ENCODE measurements at places on chromosomes 5 and 9.

DNA sequence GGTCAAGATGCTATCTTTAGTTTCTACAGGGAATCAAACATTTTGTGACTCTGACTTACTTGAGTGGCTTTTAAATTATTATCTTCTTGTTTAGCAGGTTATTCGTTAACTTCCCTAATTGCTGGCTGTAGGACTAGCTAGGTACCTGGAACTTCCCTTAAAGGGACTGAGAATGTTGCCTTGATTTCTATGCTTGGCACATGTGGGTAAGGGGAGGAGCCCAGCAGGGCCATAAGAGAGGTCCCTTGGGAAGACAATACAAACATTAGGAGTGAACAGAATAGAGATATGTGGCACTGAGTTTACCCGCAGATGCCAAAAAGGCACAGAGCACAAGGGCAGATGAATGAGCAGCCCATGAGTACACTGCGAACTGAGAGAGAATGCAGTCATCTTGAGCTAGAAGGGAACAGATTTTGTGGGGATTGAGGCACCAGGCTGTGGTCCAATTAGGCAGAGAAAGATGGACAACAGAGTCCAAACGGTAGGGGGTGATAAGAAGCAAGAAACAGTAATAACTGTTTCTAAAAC lies 9.8 kb downstream of the CKMT2 start:
- DNase-seq, result no peak

DNA sequence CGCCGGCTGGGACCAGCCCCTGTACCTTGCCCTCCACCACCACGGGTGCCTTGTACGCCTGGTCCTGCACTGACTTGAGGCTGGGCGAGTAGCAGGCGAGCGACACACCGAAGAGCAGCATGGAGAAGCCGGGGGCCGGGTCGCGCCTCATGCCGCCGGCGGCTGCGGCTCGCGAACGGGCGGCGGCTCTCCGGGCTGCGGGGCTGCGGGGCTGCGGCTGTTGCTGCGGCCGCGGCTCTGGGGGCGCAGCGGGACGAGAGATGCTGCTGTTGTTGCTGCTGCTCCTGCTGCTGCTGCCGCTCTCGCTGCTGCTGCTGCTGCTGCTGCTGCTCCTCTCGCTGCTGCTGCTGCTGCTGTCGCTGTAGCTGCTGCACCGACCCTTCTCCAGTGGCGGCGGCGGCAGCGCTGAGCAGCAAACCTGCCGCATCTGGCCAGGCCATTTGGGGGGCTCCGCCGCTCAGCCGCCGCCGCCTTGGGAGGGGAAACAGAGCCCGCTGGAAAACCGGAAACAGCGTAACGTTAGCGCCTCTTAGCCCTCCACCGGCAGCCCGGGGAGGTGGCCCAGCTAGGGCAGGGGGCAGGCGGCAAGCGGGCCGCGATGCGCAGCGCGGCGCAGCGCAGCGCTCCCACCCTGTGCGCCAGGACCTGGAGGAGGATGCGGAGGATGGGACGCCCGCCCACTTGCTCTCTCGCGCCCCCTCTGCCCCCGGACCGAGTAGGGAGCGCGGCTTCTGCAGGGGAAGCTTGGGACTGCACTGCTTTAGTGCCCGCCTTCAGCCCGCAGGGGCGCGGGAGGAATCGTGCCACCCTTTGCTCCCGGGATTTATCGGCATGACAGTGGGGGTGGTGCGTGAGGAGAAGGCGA lies at the start of gene NRG2:
TSS of gene NRG2 (minus strand) at position 657 of the 865 bp plus-strand sequence.
- DNase-seq, result no peak

DNA sequence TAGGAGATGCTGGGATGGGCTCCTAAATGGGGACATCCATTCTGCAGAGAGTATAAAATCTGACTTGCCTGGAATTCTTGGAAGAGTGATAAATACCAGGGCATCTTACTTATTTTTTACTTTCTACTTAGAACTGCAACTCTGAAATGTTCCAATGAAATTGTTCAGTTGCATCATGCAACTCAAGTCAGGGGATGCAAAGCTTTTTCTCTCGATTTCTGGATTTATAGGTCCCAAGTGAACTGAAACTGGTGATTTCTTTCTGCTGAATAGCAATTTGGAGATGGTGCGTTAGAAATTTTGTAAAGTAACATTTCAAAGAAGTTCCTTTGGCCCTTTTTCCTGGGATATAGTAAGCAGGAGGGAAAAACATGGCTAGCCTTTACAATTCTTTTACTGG lies 238.4 kb upstream of the CD180 start:
- DNase-seq, result no peak

- peak; percentile 94 for DNase-seq
These were observed 133.2 kb upstream of the PANK3 start for GRCh38 chr5:168712280-168712924.

- no peak for DNase-seq
These were observed 992 bp downstream of the SETD9 start for GRCh38 chr5:56910210-56910965.

- no peak for DNase-seq
These were observed 164.3 kb upstream of the KLF9 start for GRCh38 chr9:70578720-70579119.

- no peak for DNase-seq
These were observed 38.7 kb downstream of the ROPN1L start for GRCh38 chr5:10480237-10480985.

DNA sequence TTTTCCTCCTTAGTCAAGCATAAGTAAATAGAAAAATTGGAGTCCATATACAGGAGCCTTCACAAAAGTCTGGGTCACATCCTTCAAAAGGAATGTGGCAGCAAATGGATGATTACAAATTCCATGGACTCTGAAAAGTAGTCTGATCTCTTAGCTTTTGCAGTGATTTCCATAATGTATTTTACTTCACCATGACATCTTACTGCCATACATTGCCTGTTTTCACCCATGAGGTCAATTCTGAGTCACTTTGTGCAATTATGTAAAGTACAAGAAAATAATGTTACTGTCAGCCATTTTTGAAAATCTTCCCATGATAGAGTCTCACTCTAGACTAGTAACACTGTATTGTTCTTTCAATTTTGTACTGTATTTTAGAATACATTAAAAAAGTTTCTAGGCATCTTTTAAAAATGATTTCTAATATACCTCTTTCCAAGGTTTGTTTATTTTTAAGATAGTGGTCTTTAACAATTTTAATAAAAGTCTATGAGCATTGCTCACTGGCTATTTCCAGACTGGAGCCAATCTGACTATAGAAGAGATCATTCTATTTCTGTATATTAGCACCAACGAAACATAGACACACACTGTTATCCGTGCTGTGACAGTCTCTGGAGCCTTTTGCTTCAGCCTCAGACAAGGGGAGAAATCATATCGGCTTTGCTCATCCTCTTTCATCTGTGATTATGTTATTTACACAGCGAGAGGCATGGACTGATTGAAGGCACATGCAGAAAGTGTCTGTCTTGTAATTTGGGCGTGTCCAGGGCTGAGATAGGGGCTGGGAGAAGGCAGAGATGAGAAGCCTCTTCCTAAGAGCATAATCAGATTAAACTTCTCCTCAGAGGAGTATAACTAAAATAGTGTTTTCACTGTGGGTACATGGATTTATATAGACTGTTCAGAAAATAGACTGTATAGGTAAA lies 22.9 kb upstream of the ACTBL2 start:
- DNase-seq, result no peak

DNA sequence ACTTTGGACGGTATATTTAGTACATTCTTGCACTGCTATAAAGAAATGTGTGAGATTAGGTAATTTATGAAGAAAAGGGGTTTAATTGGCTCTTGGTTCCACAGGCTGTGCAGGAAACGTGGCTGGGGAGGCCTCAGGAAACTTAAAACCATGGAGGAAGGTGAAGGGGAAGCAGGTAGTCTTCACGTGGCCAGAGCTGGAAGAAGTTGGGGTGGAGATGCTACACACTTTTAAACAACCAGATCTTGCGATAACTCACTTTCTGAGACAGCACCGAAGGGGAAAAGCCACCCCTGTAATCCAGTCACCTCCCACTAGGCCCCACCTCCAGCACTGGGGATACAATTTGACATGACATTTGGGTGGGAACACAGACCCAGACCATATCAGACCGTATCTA lies 13.5 kb downstream of the CNOT6 start:
- DNase-seq, result no peak

- DNase-seq, result no peak
These were observed 69.0 kb upstream of the OTULINL start for GRCh38 chr5:14512574-14512973.

DNA sequence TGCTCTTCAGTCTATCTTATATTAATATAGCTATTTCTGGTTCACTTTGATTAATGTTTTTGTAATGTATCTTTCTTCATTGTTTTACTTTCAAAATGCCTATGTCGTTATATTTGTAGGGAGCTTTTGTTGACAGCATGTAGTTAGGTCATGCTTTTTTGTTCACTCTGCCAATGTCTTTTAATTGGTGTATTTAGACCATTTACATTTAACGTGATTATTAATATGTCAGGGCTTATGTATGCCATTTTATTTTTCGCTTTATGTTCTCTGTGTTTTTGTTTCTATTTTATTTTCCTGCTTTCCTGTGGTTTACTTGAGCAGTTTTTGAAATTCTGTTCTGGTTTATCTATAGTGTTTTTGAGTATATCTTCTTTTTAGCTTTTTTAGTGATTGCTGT lies 10.8 kb downstream of the GARIN3 start:
- no peak for DNase-seq

DNA sequence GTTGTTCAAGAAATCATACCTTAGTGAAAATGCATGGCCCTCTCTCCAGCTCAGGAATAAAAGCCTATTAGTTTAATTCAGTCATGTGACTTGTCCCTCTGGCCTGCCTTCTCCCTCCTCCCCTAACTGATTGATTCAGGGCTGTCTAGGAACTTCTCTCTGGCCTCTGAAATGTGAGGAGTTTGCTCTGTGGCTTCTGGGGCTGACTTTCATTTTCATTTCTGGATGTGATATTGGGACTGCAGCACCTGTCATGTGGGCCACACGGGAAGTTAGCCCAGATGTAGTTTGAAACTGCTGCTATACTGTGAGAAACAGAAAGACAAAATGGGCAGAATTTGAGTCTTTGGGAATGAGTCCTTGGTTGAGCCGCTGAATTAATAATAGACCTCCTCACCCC lies 44.8 kb downstream of the PARP8 start:
- no peak for DNase-seq

DNA sequence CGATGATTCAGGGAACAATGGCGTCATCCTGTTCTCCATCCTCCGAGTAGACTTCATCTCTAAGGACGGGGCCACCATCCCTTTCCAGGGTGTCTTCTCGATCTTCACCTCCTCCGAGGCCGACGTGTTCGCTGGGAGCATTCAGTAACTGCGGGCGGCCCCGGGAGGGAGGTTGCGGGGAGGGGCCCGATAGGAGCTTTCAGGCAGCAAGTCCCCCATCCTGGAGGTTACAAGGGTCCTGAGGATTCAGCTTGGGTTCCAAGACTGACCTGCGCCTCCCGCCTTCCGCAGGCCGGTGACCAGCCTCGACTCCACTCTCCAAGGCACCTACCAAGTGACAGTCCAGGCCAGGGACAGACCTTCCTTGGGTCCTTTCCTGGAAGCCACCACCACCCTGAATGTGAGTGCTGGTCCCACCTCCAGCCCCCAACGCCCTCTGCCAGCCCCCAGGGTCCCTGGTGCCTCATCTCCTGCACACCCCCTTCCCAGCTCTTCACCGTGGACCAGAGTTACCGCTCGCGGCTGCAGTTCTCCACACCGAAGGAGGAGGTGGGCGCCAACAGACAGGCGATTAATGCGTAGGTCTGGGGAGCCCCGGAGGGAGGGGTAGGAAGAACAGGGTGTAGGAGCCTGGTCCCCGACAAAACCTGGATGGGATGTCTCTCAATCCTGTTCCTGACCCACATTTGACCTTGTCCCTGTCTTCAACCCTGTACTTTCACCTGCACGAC lies 20.8 kb downstream of the GPRIN1 start:
- no peak for DNase-seq

GRCh38 chr9:134339183-134339806 lies 13.0 kb downstream of the RXRA start:
- DNase-seq, result no peak

GRCh38 chr9:35914301-35914807 lies 5.1 kb downstream of the SPAAR start:
- no peak for DNase-seq

- DNase-seq, result no peak
These were observed 972.8 kb downstream of the DTWD2 start for GRCh38 chr5:118015511-118015910.

DNA sequence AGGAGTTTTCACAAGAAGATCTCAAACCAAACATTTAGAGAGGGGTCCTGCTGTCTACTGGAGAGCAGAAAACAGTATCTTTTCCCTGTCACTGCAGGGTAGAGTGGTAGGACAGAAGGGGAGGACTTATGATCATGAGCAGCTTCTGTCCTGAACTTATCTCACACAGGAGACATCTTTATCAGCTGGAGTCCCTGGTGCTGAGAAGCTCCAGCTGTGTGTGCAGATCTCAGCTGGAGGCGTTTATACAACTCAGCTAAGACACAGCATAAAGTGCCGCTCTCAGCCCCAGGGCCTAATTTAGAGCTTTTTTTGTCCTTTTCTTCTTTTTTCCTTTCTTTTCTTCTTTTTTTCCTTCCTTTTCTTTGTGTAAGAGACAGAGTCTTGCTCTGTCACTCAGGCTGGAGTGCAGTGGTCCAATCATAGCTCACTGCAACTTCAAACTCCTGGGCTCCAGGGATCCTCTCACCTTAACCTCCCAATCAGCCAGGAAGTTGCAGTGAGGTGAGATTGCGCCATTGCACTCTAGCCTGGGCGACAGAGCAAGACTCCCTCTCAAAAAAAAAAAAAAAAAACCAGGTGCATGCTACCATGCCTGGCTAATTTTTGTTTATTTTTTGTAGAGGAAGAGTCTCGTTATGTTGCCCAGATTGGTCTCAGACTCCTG lies 31.9 kb downstream of the CCDC125 start:
- DNase-seq, result no peak

GRCh38 chr5:73282383-73282782 lies 109.4 kb downstream of the TMEM174 start:
- no peak for DNase-seq

GRCh38 chr5:73205305-73205704 lies 32.3 kb downstream of the TMEM174 start:
- DNase-seq, result no peak

DNA sequence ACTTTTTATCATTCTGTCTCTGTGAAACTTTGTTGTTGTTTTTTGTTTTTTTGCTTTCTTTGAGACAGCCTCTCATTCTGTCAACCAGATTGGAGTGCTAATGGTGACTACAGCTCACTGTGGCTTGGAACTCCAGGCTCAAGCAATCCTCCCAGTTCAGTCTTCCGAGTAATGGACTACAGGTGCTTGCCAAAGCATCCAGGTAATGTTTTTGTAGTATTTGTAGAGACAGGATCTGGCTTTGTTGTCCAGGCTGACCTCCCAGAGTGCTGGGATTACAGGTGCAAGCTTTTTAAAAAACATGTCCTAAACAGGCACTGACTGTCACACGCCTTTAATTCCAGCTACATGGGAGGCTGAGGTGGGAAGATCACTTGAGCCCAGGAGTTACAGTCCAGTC lies 235.1 kb downstream of the MEF2C start:
- DNase-seq, result no peak

DNA sequence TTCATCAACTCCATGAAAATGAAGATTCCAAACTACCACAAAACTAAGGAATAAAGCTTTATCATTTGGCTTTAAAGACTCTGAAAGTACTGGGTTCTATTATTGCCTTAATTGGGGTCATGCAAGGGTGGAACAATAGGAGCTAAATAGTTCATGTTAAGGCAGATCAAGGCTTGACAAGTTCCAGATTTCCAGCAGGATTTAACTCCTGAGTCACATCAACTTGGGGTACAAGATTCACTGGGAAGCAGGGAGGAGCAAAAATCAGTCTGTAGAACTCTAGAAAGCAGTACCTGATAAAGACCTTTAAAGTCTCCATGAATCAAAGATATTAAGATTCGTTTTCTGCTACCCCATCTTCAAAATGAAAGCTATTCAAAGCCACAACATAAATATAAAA lies 41.9 kb upstream of the GLRX start:
- no peak for DNase-seq

All from GM04503 (cell line).